Amygdala (tissue), 56 donors: ENCODE measurements at places on chromosomes 4 and X.
A peak's percentile ranks its signal among the peaks of the same experiment; 100 is the strongest.

DNA sequence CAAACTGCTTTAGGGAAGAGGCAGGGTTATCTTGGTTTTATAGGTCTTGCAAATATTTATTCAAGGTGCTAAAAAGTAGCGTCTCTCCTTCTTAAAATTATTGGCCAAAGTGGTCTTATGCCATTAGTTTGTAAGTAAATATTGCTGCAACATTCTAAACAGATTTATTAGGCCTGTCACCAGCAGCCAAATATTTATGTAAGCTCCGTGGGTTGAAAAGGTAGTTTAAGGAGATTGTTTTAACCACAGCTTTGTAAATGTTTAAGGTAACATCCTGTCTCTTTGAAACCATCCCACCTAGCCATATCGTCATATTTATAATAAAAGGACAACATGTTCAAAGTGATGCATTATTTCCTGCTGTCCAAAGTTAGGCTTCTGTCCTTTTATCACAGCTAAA is 210.1 kb upstream of the LNX1 start:
- DNase-seq = no peak

- no peak for DNase-seq
Measured at GRCh38 chr4:147049946-147050345, 104.3 kb upstream of the TTC29 start.

DNA sequence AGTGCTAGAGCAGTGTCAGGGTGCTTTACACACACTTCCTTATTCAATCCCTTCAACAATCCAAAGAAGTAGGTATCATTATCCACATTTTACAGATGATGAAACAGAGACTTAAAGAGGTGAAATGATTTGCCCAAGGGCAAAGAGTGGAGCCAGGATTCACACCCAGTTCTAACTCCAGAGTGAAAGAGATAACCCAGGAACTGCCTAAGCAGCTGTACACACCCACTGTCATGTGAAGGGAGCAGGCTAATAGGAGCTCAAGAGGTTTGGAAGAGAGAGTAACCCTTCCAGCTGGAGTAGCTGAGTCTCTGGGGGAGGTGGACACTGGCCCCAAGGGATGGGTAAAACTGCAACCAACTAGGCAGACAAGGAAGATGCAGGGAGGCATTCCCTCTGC is 92.5 kb downstream of the FBXL5 start:
- no peak for DNase-seq

DNA sequence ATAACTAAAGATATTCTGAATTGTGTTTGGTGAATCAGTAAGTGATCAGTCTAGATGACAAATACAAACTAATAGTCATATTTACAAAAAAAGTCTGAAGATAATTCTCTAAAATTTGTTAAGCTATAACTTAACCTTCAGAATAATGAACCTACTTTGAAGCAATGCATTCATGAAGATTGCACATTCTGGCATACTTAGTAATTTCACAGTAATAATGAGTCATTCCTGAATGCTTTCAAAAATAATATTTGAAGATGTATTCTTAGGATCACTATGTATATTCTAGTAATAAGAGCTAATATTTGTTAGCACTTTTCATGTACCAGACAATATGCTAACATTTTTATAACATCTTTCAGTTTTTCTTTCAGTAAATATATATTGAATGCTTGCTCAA is 756.7 kb upstream of the SLIT2 start:
- no peak for DNase-seq

GRCh38 chr4:8644461-8644891 is 51.9 kb downstream of the CPZ start:
- no peak for DNase-seq

GRCh38 chrX:132227383-132228112 is 8.3 kb upstream of the RAP2C start:
- DNase-seq = no peak

- DNase-seq = no peak
Measured at GRCh38 chrX:11666952-11667685, 1.4 kb upstream of the ARHGAP6 start.

GRCh38 chrX:49884290-49884862 is 5.1 kb downstream of the USP27X start:
- DNase-seq = no peak

- DNase-seq = no peak
Measured at GRCh38 chr4:77669946-77670590, 64.4 kb downstream of the CXCL13 start.

DNA sequence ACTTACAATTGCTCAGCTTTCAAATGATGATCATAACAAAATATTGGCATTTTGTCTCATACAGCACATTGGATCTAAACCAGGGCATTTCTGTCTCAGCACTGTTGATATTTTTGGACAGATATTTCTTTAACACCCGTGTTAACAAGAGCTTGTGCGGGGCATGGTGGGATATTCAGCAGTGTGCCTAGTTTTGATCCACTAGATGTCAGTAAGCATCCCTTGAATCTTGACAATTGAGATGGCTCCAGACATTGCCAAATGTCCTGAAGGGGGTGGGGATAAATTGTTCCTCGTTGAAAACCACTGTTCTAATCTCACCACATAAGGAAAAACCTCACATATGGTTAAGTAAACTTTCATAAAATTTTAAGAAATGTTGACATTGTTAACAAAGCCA is 806.3 kb downstream of the STIM2 start:
- no peak for DNase-seq

- DNase-seq = no peak
Measured at GRCh38 chr4:22477136-22477812, 38.6 kb downstream of the ADGRA3 start.

GRCh38 chr4:153987291-153987690 is 198.4 kb upstream of the SFRP2 start:
- DNase-seq = no peak

DNA sequence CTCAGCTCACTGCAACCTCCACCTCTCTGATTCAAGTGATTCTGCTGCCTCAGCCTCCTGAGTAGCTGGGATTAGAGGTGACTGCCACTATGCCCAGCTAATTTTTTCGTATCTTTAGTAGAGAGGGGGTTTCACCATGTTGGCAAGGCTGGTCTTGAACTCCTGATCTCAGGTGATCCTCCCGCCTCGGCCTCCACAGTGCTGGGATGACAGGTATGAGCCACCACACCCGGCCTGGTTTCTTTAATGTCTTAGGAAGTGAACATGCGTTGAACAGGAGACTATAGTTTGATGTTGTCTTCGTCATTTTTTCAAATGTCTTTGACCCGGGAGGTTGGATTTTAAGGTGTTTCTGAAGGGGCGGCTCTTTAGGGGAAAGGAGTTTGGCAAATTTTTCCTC is 91.0 kb downstream of the DHRSX start:
- no peak for DNase-seq

DNA sequence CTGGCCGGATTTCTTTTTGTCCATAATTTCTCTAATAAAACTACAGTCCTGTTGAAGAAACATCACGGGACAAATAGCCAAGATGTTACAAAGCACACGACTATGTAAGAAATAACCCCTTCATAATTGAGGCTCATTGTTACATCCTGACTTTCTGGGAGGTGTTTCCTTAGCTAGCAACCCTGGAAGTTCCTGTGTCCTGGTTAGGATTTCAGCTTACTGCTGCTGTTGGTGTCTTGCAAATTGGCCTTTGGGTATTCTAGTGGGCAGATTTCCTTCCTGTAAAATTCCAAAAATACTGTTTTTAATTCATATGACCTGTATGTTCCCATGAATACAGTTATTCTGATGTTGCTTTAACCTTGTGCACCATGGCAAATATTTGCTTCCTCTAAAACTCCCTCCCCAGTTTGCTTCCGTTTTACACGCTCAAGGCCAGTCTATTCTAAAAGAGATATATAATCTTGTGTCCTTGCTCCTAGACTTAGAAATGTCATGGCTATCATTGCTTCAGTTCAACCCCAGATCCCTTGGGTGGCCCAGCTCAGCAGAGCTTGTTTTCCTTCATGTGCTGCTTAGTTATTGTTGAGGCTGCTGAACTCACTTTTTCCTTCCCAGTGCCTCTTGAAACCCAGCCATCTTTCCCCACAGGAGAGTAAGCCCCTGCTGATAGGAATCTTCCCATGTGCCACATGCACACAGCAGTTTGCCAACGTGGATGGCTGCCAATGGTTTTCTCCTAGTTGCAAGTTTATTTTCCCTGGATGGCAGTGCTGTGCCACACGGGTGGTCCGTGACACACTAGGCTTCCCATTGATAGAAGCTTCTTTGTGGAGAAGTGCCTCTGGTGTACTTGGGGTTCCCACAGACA is 75.8 kb downstream of the TSPAN7 start:
- DNase-seq = no peak

DNA sequence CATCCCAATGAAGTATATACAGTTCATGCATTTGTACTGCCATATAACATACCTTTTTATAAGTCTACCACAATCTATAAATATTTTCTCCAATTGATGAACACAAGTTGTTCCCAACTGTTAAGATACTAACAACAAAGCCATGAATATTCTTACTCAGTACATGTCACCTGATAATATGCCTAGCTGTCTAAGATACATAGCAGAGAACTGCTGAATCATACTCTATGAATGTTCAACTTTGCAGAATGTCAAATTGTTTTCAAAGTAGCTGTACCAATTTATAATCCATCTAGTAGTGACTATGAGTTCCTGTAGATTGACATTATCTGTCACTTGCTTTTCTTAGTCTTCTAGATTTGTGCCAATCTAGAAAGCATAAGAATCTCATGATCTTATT is 84.9 kb downstream of the RAB28 start:
- DNase-seq = no peak

GRCh38 chrX:47501226-47502074 is 18.4 kb upstream of the ZNF41 start:
- no peak for DNase-seq

- no peak for DNase-seq
Measured at GRCh38 chr4:145755802-145756201, 75.9 kb downstream of the C4orf51 start.

DNA sequence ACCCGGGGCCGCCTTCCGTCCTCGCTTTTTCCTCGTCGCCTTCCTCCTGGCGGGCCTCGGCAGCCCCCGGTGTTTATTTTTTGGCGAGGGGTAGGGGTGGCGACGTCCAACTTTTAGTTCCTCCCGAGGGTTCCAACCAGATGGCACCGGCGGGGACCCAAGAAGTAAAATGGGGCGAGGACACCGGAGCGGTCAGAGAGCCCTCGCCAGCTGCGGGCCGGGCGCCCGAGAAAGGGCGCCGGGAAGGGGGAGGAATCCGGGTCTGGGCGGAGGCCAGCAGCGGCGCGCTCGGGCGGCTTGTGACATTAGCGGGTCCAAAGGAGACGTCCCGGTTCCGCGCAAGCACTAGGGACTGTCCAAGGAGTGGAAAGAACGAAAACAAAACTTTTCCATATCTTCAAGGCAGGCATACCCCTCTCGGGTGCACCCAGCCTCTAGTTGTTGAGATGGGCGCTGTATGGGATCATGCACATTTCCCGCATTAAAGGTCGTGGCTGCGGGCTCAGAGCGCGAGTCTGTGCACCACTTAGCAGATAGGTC is 691 bp upstream of the USP46 start:
- DNase-seq = peak; percentile 7

DNA sequence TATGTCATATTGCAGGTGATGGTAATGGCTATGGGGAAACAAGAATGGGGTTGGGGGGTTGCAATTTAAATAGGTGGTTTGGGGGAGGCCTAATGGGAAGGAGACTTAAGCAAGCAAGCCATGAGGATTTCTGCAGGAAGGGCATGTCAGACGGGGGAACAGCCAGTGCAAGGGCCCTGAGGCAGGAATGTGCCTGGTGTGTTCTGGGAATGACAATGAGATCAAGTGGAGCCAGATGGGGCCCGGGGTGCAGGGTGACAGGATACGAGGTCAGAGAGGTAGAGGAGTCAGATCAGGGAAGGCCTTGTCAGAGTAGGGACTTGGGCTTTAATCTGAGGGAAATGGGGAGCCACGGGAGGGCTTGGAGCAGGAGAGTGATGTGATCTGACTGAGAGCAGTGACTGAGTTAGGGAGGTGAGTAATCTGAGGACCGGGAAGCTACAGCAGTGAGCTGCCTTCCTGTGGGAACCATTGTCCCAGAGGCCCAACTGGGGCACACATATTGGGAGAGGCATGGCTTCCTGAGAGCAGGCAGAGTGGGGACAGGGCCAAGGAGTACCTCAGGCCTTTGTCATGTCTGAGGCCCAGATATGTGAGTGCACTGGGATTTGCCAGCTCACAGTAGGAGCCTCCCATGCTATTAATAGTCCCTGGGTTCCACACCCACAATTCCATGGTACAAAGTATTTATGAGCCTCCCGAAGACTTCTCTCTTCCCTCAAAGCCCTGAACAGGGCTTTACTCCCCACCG is 139.8 kb downstream of the BCOR start:
- no peak for DNase-seq

DNA sequence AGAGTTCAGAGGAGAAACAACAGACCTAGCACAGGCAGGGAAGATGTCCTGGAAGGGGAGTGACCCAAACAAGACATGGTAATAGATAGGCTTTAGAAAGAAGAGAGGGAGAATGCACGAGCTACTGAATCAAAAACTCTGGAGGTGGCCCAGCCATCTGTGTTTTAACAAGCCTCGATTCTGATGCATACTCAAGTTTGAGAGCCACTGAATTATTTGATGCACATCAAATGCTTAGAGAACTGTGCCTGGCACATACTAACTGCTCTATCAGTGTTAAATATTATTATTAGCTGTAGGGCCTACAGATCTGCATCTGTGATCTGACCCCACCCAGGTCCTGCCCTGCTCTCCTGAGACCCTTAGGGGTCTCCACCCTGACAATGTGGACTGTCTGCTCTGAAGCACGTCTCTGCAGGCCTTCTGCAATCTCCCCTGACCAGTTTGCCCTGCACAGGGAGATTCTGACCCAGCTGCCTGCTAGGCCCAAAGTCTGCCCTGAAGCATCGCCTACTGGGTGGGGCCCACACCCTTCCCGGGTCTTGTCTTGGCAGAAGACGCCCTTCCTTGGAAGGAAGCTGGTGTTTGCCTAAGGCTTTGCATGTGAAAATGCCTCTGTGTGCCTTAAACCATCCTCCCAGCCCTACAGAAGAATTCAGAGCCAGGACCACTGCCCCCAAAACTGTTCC is 201.5 kb upstream of the KLF3 start:
- DNase-seq = no peak

DNA sequence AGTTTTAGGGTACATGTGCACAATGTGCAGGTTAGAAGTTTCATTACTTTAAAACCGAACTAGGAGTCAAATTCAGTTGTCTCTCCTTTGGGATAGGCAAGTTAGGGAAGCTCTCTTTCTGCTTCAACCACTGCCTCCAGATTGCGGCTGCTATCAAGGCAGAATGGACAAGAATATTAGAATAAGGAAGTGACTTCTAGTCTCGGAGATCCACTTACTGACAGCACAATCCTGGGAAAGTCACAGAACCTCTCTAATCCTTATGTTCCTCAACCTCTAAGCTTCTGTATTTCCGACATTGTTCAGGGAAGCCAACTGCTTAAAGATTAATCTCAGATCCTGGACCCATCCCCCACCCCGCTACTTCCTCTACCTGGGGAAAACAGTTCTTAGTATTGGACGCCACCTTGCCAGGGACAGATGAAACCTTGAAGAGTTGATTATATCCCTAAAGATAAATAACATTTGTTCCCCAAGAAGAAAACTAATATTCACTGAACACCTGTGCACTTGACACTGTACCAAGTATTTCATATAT is 2.1 kb downstream of the NUP62CL start:
- no peak for DNase-seq

GRCh38 chr4:125317525-125317877 is 2.7 kb downstream of the FAT4 start:
- peak; percentile 68 for DNase-seq
